Thoracic aorta (tissue), 2 donors: ENCODE measurements at places on chromosomes 2 and 18. TPM values are rescaled to one million over a fixed set of nuclear protein-coding genes. Genes with fewer than 3 reads are reported as not detected.

POTEI gene
- not detected for total RNA-seq

EPB41L3 gene
- total RNA-seq, result 77.2 TPM

RAMP1 gene
- 525 TPM for total RNA-seq

ASB18 gene
- not detected for total RNA-seq

CSRNP3 gene
- 2.7 TPM for total RNA-seq

DDX1 gene
- total RNA-seq, result 58.3 TPM

RAB6C gene
- 0.68 TPM for total RNA-seq

RESP18 gene
- total RNA-seq, result not detected

BBS5 gene
- total RNA-seq, result 13.6 TPM

DNA sequence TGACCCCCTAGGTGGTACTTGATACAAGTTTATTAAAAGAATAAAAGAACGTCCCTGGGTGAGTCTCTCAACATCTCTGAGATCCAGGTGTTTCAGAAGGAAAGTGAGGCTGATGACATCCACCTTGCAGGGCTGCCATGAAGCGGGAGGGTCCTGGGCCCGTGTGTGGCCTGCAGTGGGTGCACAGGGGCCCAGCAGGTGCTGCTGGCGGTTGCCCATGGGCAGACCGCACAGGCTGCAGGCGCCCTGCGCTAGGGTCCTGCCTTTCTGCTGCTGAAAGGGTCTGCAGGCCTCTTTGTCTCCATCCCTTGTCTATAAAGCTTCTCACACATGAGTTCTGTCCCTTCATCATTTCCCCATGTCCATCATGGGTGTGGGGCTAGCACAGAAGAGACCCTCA is 247.0 kb downstream of the TFCP2L1 start:
- H3K36me3 ChIP-seq, result no peaks in the 10 kb centered on the region
- no peaks in the 10 kb centered on the region for H3K4me1 ChIP-seq
- DNase-seq, result no peak
- H3K27me3 ChIP-seq, result no peaks in the 10 kb centered on the region
- no peak overlapping the region for H3K4me3 ChIP-seq

- H3K27me3 ChIP-seq, result no peaks in the 10 kb centered on the region
- H3K27ac ChIP-seq, result no peak overlapping the region
- no peaks in the 10 kb centered on the region for H3K4me1 ChIP-seq
- no peak for DNase-seq
- no peak overlapping the region for H3K4me3 ChIP-seq
- no peaks in the 10 kb centered on the region for H3K36me3 ChIP-seq
Observed at GRCh38 chr2:234373481-234374149, 123.3 kb downstream of the ARL4C start.

- no peaks in the 10 kb centered on the region for H3K27me3 ChIP-seq
- no peaks in the 10 kb centered on the region for H3K36me3 ChIP-seq
- H3K4me3 ChIP-seq, result no peak overlapping the region
- H3K27ac ChIP-seq, result peak overlapping the region; percentile 66
- H3K4me1 ChIP-seq, result peaks cover 9% of the 10 kb centered on the region
- DNase-seq, result no peak
Observed at GRCh38 chr2:15748736-15749323, 157.2 kb downstream of the DDX1 start.

DNA sequence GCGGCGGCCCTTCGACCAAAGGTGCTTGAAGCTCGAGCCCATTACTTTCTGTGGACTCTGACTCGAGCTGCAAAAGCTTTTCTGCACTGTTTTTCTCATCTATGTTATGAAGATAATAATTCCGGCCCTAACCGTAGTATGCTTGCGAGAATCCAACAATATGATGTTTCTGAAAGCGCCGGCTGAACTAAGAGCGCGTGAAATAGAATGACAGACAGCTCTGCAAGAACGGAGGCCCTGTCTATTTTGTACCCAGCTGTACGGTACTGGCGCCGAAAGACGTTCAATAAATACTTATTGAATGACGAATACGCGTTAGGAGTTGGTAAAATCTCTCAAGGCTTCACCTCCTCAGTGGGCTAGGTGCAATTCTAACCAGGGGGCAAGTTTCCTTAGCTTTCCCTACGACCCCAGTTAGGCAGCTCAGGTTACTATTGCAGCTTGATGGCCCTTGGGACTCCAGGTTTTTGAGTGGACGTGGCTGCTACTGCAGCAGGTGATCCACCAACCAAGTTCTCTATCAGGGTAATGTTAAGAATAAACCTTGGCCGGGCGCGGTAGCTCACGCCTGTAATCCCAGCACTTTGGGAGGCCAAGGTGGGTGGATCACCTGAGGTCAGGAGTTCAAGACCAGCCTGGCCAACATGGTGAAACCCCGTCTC is 570 bp downstream of the SCRN3 start:
- peak overlapping the region; percentile 68 for H3K27ac ChIP-seq
- peak overlapping the region; percentile 78 for H3K4me3 ChIP-seq
- no peak for DNase-seq
- H3K4me1 ChIP-seq, result peaks cover 22% of the 10 kb centered on the region

DNA sequence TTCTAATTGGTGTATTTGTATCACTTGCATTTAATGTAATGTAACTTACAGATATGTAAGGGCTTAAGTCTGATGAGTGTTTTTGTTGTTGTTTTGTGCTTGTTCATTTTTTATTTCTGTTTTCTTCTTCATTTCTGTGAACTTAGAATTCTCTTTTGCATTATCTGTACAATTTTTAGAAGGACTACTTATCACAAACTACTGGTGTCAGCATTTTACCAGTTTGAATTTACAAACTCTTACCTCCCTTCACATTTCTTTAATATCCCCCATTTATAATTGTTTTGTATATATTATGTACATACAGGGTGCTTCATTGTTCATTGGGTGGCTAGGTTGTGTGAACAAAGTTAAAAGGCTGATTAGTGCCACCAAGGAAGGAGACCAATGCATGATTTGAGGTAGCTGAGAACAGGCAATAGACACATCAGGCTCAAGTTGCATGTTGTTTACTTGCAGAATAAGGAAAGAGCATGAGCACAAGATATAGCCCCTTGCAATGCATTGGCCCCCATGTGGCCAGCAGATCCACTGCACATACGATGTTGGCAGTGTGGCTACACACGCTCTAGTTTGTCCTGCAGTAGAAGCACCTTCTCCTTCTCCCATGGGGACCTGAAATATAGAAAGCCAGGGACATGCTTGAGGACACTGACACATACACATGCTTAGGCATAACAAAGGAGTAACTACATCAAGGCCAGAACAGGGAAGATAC is 198.2 kb downstream of the CD8B2 start:
- H3K27me3 ChIP-seq, result no peaks in the 10 kb centered on the region
- DNase-seq, result no peak
- H3K4me3 ChIP-seq, result no peak overlapping the region
- H3K27ac ChIP-seq, result no peak overlapping the region

GRCh38 chr2:8554296-8554806 is 127.5 kb upstream of the ID2 start:
- H3K36me3 ChIP-seq, result no peaks in the 10 kb centered on the region
- H3K27me3 ChIP-seq, result no peaks in the 10 kb centered on the region
- no peak for DNase-seq
- no peak overlapping the region for H3K4me3 ChIP-seq

- peaks cover 31% of the 10 kb centered on the region for H3K36me3 ChIP-seq
- H3K4me1 ChIP-seq, result no peaks in the 10 kb centered on the region
- H3K4me3 ChIP-seq, result no peak overlapping the region
- H3K27me3 ChIP-seq, result no peaks in the 10 kb centered on the region
Observed at GRCh38 chr2:201761101-201761500, 19.6 kb downstream of the ALS2 start.

- H3K27me3 ChIP-seq, result no peaks in the 10 kb centered on the region
- H3K4me3 ChIP-seq, result no peak overlapping the region
- no peaks in the 10 kb centered on the region for H3K36me3 ChIP-seq
- H3K27ac ChIP-seq, result no peak overlapping the region
- H3K4me1 ChIP-seq, result peaks cover 4% of the 10 kb centered on the region
Observed at GRCh38 chr2:100070078-100070477, 72.3 kb downstream of the AFF3 start.

DNA sequence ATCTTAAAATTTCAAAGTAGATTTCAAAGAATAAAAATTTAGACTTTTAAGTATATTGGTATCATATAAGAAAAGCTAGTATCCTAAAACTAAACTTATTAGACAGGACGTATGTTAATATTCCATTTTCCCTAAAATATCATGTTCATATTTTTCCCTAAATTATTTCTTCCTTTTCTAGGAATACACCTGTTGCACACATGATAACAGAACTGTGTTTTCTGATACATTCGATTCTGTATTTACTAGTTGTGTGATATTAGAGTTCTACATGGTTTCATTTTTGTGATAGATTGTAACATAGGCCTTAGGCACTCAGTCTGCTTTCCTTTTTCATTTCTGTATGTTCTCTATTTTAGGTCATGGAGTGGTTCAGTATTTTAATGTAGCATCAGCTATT is 10.9 kb downstream of the RBM45 start:
- H3K27me3 ChIP-seq, result no peaks in the 10 kb centered on the region
- no peak for DNase-seq
- peaks cover 15% of the 10 kb centered on the region for H3K36me3 ChIP-seq

GRCh38 chr2:186724736-186725135 is 30.9 kb downstream of the FAM171B start:
- H3K4me3 ChIP-seq, result no peak overlapping the region
- no peaks in the 10 kb centered on the region for H3K4me1 ChIP-seq
- no peaks in the 10 kb centered on the region for H3K27me3 ChIP-seq
- no peak for DNase-seq
- no peaks in the 10 kb centered on the region for H3K36me3 ChIP-seq

DNA sequence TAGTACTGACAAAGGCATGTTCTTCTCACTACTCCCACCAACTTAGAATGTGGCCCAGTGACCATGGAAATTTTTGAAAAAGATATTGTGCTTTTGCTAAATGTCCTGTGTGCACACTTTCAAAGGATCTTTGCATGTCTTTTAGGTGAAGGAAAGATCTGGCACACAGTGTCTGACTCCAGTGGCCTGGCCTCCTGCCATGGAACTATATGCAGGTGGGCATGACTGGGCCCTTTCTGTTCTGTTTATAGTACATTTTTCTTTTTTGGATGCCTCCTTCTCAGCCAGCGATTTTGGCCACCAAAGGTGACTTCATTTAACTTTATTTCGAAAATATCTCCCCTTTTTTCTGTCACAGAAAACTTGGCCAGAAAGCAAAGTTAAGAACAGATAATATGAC is 999.7 kb upstream of the PIK3C3 start:
- DNase-seq, result no peak
- H3K27me3 ChIP-seq, result no peaks in the 10 kb centered on the region
- no peaks in the 10 kb centered on the region for H3K4me1 ChIP-seq
- no peak overlapping the region for H3K4me3 ChIP-seq
- no peaks in the 10 kb centered on the region for H3K36me3 ChIP-seq

GRCh38 chr2:31013301-31013700 is 124.9 kb downstream of the GALNT14 start:
- no peak for DNase-seq
- no peaks in the 10 kb centered on the region for H3K27me3 ChIP-seq
- no peaks in the 10 kb centered on the region for H3K4me1 ChIP-seq
- H3K36me3 ChIP-seq, result no peaks in the 10 kb centered on the region

GRCh38 chr2:240988146-240988545 is 10.3 kb upstream of the SNED1 start:
- H3K4me1 ChIP-seq, result peaks cover 36% of the 10 kb centered on the region
- peak overlapping the region; percentile 1 for H3K27ac ChIP-seq
- no peaks in the 10 kb centered on the region for H3K27me3 ChIP-seq
- no peaks in the 10 kb centered on the region for H3K36me3 ChIP-seq
- no peak overlapping the region for H3K4me3 ChIP-seq
- DNase-seq, result no peak

- no peak for DNase-seq
- no peak overlapping the region for H3K27ac ChIP-seq
- H3K36me3 ChIP-seq, result no peaks in the 10 kb centered on the region
- H3K4me3 ChIP-seq, result no peak overlapping the region
- no peaks in the 10 kb centered on the region for H3K4me1 ChIP-seq
Observed at GRCh38 chr18:63477200-63477599, 442 bp downstream of the SERPINB5 start.

DNA sequence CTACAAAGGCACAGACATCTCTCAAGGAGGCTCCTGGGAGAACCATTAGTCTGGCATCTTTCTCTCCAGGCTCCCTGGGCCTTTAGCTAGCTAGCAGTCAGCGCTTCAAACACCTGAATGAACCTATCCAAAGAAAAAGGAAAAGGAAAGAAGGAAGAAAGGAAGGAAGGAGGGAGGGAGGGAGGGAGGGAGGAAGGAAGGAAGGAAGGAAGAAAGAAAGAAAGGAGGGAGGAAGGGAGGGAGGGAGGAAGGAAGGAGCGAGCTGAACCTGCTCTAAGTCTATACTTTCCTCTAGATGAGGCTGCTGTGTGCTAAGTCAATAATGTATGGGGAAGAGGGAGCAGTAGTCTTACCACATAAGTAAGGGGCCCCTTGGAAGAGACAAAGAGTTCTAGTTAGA is 5.1 kb upstream of the BCL11A start:
- peaks cover 3% of the 10 kb centered on the region for H3K27me3 ChIP-seq
- no peak for DNase-seq
- peaks cover 22% of the 10 kb centered on the region for H3K4me1 ChIP-seq
- no peak overlapping the region for H3K27ac ChIP-seq
- H3K36me3 ChIP-seq, result no peaks in the 10 kb centered on the region
- no peak overlapping the region for H3K4me3 ChIP-seq
